SW480 (cell line): ENCODE measurements at places on chromosomes 5 and 9.

DNA sequence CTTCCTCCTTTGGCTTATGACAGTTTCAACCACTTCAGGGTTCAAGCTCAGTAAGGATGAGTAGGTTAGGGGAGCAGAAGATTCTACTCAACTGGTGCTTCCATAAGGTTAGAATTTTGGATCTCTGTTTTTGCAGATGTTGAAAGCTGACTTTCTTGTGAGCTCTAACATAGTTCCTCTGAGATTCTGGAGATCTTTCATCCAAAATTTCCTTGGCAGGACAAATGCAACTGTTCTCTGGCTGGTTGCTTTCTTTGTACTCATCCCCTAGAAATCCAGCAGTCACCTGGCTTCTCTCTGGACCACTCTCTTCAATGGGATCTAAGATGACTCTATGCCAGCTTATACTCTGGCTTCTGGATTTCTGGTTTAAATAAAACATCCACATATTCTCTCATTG is 189.6 kb downstream of the ESM1 start:
- no peak for DNase-seq

GRCh38 chr9:121321016-121321503 is 49.0 kb downstream of the STOM start:
- no peak for DNase-seq

DNA sequence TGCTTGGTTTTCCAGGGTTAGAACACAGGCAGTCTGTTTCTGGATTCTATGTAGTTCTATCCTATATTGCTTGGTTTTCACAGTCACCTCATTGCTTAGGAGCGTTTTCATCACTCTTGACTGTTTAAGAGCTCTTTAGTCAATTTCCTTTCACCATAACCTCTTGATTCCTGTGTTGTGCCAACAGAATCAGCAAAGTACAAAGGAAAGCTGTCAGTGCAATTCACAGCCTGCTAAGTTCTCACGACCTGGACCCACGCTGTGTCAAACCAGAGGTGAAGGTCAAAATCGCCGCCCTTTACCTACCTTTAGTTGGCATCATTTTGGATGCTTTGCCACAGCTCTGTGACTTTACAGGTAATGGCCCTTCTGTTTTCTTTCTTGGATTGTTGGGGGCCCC is 199.9 kb downstream of the DOCK8 start:
- no peak for DNase-seq

GRCh38 chr5:149711338-149711737 is 18.8 kb upstream of the PPARGC1B start:
- no peak for DNase-seq

DNA sequence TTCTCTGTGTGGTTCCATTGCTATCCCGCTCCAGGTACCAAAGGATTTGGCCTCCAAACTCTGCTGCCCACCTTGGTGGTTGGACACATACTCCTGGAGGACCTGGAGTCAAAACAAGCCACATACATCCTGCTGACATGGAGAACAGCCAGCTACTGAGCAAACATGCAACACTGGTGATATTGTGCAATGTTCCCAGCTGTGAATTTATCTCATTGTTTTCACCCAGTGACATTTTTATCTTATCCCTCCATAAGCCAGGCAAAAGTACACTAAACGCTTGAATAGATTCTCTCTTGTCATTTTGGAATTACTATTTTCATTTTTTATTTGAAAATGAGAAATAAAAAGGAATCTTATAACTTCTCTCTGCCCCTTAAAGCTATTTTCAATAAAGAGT is 11.1 kb upstream of the CTSL start:
- DNase-seq: no peak

GRCh38 chr9:5617749-5618148 is 11.2 kb upstream of the RIC1 start:
- no peak for DNase-seq

DNA sequence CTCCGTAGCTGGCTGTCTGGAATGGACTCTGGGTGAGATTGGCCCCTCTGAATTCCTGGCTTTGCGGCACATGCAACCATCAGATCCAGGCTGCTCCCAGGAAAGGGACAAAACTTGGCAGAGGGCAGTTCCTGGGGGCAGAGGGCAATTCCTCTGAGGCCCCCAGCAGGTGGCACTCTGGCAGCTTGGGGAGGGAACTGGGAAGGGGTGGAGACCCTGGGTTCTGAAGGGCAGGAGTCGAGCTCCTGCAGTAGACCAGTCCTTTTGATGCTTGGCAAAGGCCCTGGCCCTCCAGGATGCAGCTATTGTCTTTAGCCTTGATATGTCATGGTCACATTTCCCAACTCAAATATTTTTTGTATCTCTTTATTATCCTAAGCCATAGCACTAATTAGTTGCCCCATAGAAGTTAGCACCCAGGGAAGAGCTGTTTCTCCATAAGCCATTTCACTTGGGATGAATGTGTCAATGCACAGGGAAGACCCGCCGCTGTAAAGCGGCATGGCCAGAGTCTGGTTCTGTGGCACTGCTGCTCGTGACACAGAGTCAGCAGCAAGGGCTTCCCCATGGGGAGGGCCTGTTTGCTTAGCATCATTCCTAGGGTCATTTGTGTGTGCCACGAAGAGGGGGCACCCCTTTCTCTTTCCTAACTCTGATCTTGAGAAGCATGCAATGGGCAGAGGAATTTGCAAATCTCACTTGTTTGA is 51.2 kb upstream of the CDK20 start:
- DNase-seq: no peak

- DNase-seq: no peak
Measured at GRCh38 chr9:133637451-133638055, 1.4 kb downstream of the DBH start.

DNA sequence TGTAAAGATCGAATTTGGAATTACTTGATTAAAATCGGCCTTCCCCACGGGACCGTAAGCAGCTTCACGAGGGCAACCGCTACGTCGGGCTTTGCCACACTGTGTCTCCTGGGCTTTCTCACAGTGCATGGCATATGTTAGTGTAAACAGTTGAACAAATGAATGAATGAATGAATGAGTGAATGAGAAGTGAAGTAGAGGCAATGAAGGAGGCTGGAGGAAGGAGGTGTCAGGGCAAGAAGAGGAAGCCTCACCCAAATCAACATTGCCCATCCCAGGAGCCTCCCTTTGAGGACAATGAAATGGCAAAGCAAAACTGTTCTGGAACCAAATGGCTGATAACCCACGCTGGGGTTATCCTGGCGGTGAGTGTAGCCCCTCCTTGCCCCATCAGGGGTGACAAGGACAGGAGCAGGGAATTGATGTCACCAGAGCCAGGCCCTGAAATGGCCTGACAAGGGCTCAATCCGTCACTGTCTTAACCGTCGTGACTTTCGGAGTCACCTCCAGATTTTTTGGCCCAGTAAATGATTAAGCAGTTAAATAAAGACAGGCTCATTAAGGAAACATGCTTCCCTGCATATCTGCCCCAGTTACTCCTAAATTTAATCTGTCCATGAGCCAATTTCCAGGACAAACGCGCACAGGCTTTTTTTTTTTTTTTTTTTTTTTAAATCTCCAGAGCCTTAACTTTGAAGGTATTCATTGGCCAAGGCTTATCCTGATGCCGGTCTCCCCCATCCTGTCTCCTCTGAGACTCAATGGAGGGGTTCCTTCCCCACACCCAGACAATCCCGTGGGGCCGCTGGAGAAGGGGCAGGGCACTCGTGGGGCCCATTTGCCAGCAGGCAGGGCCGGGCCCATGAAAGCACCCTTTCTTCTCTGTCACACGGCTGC is 88.4 kb upstream of the BOD1 start:
- DNase-seq: no peak

GRCh38 chr9:5563417-5563815 is 53.1 kb downstream of the PDCD1LG2 start:
- no peak for DNase-seq

- DNase-seq: peak; percentile 72
Measured at GRCh38 chr5:1312993-1313833, 18.3 kb upstream of the TERT start.

- no peak for DNase-seq
Measured at GRCh38 chr9:129280236-129280622, 102.2 kb upstream of the IER5L start.

DNA sequence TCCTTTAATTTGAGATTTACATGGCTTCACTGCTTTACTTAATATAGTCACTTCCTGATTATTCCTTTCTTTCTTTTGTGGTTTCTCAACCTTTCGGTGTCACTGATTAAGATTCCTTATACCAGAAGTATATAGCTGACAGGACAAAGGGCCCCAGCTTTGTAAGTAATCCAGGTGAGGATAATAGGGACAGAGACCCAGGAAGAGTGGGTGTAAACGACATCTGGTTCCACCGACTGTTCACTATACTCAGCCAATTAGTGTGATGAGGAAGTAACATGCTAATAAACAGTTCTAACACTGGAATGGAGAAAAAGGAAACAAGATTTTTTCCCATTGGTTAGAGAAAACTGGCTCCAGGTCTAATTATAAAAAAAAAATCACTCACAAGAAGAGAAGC is 286.3 kb upstream of the EFNA5 start:
- no peak for DNase-seq

DNA sequence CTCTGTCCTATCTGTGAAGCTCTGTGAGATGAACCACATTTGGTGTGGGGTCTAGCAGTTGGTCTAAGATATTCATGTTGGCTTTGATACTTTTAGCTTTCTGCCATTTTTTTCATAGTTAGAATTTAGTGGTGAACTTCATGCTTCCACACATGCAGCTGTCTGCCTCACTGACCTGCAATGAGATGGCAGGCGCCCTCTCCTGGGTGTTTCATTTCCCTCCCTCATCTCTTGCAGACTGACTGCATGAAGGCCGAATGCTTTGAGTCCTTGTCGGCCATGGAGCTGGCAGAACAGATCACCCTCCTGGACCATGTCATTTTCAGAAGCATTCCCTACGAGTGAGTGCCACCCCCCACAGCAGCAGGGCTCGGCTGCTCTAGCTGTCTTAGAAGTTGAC is 26.1 kb upstream of the CKMT2 start:
- no peak for DNase-seq

DNA sequence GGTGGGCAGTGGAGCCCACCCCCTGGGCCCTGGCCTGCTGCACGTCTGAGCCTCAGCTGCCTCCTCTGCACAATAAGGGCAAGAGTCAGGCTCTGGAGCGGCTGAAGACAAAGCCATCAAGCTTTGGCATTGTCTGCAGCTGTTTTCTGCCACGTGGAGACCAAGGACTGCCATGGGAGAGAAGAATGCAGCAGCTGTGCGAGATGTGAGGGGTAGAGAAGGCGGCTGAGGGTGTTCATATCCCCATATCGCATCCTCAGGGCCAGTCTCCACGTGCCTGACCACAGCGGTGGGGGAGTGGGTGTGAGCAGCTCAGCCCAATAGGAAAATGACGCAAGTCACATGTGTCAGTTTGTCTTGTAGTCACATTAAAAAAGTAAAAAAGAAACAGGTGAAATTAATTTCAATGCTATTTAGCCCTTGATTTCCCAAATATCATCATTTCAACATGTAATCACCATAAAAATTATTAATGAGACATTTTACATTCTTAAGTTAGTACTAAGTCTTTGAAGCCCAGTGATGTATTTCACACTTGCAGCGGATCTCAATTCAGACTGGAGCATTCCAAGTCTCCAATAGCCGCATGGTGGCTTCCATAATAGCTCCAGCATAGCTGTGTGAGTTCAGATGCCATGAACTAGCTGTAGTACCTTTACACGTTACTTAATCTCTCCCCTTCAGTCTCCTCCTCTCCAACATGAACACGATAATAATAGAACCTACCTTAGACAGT is 6.6 kb downstream of the C1QTNF2 start:
- no peak for DNase-seq

DNA sequence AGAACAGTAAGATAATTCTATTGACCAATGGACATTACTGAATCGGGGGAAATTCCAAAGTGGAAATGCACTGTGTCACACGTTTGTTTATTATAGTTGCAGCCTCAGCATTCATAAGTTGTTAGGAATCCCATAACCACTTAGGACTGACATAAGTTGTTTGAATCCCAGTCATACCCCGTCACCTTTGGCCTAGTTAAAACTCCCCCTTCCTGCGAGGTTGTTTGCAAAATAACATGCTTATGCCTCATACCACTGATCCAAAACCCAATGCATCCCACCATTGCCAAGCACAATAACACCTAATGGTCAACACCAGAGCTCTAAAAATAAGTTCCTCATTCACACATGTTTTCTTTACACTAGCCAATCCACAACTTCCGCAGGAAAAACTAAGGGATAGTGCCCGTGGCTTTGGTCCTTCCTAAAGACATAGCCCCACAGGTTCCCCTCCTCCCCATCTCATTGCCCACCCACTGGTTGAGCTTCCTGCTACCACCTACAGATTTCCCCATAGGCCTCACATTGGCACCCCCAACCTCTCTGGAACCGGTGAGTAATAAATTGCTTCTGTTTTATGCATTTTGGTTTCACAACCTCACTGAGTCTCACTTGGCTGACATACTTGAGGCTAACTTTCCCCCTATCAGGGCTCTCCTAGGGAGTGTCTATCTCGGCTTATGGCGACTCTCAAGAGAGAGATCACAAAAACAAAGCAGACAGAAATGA is 42.3 kb upstream of the MUSK start:
- no peak for DNase-seq

DNA sequence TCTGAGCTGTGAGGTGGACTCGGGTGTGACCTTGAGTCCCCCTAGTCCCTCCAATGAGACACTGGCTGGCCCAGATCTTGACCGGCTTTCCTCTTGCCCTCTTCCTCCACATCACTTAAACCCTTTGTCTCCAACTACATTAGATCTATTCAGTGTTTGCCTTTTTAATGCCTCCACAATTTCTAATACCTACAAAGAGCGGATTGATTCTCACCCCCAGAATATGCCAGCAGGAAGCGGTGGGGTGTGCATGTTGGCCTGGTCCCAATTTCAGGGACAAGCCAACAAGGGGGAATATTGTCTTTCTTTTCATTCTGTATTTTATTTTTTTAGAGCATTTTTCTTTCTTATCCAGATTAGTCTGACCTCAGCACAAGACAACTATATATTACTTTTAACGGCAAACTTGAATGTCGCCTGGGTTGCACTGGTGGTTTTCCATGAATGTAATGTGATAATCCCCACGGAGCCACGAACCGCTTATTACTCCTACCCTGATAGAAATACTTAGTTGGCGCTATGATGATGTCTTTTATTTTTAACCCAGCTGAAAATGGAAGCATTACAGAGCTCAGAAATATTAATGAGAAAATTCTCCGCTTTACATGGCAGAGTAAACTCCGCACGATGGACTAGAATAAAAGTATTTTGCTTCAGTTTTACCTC is 68.5 kb upstream of the MYO10 start:
- no peak for DNase-seq
